NCI-H1436 (cell line): ENCODE measurements at places on chromosomes 2 and 18.
A peak's percentile ranks its signal among the peaks of the same experiment; 100 is the strongest.

DNA sequence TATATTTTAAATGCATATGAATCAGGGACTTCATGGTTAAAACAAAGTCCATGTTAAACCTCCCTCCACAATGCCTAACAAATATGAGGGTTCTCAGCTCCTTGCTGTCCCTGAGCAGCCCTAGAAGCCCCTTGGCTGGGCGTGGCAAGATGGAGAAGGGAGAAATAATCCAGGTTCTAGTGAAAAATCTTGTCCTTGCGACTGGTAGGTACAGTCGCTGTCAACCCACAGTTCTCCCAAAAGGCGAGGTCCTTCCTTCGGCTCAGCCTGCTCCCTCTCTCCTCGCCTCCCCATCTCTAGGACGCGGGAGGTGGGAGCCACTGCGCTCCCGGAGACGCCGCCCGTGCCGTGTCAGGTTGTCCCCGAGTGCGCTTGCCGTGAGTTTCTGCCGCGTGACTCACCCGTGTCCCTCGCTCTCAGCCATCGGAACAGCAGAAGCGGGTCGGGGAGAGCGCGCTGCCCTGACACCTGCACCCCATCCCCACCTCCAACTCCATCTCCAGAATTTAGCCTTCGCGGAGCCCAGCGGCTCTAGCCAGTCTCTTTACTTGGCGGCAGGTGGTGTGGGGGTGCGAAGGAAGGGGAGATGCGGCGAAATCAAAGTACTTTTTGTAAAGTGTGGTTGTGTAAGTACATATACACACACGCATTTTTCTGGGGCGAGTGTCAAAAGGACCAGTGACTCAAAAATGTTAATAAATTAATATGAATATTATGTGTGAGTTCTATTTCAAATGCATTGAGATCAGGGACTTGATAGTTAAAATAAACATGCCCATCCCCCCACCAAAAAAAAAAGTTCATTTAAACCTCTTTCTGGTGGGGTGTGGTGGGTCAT, 65.1 kb upstream of the TMEM17 start:
- DNase-seq, result no peak

DNA sequence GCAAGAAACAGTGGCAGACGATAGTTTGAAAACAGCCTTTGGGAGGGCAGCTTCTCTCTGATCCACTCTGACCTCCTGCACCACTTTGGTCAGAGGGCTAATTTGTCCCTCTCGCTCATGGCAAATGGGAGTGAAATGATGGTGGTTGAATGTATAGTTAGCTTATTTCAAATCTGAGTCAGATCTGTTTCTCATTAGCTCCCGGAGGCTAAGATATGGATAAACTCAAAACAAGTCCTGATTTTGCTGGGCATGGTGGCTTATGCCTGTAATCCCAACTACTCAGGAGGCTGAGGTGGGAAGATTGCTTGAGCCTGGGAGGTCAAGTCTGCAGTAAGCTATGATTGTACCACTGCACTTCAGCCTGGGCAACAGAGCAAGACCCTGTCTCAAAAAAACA, 145.0 kb downstream of the ALK start:
- no peak for DNase-seq

DNA sequence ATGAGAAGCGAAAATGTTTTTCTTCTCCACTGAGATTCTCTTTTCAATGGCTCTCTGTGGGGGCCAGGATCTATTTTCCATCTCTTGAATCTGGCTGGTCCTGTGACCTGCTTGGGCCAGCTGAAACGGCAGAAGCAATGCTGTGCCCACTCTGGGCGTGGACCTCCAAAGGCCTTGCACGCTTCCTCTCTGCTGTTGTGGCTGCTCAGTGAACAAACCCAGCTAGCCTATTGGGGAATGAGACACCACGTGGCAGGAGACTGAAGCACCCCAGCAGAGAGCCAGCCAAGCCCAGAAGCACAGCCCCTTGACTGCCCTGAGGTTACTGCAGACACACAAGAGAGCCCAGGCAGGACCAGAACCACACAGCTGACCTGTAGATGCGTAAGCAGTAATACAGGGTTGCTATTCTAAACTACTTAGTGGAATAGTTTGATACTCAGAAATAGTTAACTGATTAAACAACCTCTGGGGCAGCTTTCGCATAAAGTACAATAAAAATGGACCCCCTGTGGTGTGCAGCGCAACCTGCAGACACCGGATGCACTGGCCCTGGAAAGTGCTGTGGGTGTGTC, 221.7 kb upstream of the SH3BP4 start:
- DNase-seq, result no peak

DNA sequence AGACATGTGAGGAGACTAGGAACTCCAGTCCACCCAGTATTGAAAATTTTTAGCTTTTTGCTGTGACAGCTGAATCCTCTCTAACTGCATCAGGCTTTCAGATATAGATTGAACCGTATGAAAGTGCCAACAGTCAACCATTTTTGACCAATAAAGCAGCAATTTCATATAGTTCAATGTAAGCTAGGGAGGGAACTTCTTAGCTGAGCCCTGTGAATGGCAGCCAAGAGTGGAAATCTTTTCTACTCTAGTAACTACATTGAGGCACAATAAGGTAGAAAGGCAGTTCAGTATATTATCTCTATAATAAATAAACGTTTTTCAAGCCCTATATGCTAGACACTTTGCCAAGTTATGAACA, 96.3 kb upstream of the TANK start:
- DNase-seq, result no peak

- no peak for DNase-seq
Measured at GRCh38 chr2:200399046-200399445, 92.6 kb downstream of the SPATS2L start.

GRCh38 chr18:54888933-54889332, 60.7 kb downstream of the RAB27B start:
- no peak for DNase-seq

DNA sequence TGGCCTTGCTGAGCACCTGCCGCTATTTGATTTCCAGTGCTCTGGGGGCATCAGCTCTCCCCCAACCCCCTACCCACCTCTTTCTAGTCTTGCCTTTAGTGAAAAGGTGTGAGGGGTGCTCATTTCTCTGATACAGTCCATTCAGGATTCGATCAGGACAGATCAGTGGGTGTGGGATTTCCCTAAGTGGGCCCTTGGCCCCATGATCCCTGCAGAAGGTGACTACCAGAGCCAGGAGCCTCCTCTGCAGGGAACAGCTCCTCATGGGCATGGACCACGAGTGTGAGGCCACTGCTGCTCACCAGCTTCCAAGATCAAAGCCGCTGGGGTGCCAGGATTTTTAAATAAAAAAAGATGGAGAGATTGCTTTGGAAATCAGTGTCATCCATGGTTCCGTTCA, 835.2 kb upstream of the ID2 start:
- no peak for DNase-seq

GRCh38 chr2:200744201-200744602, 67.5 kb upstream of the BZW1 start:
- no peak for DNase-seq

- no peak for DNase-seq
Measured at GRCh38 chr18:11607906-11608305, 1.5 kb upstream of the SLC35G4 start.

- DNase-seq, result no peak
Measured at GRCh38 chr2:107992069-107992468, 5.7 kb downstream of the SLC5A7 start.

DNA sequence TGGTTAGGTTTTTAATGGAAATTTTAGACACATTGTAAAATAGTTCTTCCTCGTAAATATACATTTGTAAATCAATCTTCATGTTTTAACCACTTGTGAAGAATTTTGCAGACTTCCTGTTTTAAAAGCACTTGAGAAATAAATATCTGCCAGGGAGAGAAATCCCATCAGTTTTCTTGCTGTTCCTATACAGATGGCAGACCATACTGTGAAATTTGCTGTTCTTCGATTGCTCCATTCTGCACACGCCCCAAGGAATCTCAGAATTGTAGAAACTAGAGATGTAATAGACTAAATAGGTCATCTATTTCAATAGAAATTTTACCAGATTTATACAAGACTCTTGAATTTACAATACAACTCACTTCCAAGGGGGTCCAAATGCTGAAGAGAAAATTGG, 75.8 kb upstream of the PIK3C3 start:
- no peak for DNase-seq

DNA sequence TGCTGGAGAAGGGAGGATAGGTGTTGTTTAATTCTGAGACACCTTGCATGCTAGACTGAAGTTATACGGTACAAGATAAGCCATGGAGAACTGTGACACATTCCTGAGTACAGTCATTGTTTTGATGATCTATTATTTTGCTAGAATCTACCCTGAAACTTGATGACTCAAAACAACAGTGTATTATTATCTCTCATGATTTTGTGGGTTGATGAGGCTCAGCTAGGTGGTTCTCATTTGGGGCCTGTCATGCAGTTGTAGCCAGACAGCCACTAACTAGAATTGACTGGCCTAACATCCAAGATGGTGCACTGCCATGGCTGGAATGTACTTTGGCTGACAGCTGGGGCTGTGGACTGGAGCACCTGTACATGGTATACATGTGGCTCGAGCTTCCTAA, 5.4 kb upstream of the IL1R1 start:
- DNase-seq, result no peak

GRCh38 chr18:57784034-57784800, 18.9 kb downstream of the ATP8B1 start:
- no peak for DNase-seq

DNA sequence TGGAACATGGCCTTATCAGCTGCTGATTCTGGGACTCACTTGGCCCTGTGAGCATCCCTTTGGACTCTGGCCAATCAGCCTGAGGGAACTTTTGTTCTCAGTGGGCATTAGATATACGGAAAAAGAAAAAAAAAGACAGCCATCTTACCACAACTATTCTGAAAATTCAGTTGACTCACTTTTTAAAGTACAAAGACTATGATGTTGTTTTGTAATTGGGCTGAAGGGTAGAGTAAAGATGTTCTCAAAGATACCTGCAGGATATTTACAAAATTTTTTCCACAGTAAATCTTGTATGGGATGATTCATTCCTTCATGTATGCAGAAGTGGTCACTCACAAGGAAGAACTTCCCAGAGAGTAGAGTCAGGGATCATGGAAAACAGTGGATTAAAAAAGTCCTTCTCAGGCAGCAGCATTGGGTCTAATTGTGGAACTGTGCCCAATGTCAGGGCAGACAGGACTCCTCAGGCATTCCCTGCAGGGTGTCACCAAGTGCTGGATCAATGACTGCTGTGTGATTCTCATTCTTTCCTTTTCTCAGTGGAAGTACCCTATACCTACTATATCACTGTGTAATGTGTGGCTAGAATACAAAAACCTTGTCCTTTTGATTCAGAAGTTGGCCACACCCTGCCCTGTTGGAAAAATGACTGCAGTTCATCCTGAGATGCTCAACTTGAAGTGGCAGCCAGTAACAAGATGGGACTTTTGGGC, 35.4 kb downstream of the SULT1C4 start:
- no peak for DNase-seq

DNA sequence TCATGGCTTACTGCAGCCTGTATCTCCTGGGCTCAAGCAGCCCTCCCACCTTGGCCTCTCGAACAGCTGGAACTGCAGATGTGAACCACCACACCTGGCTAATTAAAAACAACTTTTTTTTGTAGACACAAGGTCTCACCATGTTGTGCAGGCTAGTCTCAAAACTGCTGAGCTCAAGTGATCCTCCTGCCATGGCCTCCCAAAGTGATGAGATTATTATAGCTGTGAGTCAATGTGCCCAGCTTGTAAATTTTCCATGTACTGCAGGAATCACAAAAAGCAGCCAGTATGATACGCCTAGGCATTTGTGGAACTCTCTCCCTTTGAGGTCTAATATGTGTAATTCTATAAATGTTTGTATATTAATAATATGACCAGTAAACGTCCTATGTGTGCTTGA, 59.9 kb downstream of the MSH6 start:
- DNase-seq, result no peak

GRCh38 chr18:71001597-71001996, 712.8 kb downstream of the SOCS6 start:
- no peak for DNase-seq

DNA sequence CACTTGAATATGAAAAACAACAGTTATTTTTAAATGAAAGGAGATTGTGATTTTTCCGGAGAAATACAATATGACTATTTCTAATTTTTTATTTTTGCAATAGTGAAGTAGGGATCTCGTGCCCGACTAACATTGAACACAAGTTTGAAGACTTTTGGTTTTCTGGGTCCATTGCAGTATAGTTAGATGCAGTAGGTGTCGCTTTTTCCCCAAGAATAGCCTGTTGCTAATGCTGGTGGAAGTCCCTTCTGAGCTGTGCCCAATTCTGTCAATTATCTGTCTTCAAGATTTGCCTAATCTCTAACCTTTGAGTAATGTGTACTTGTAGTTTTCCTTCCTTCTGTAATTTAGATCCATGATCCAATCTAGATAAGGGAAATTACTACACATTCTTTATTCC, 36.5 kb downstream of the SEMA4F start:
- peak; percentile 33 for DNase-seq

DNA sequence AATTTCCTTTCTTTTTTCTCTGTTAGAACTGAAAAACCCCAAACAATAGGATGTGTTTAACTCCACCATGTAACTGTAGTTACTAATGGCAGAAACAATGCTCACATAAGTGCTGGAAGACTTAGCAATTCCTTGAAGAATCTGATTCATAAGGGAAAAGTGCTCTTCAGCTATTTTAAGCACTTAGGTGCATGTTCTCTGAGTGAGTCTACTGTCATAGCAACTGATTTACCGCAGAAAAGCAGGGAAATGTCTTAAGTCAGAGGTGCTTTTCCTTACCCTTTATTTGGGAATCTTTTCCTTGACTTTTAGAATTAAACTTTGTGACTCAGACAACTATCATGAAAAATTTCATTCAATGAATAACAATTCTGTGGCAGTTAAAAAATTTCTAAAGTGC, 65.4 kb upstream of the NABP1 start:
- DNase-seq, result no peak
